Hepatocyte (in vitro differentiated cells): ENCODE measurements at places on chromosomes 6 and 20.

- DNase-seq = no peak
Measured at GRCh38 chr6:140581601-140582000, 1207.2 kb upstream of the CITED2 start.

GRCh38 chr6:44679438-44680201, 292.1 kb downstream of the CDC5L start:
- no peak for DNase-seq

DNA sequence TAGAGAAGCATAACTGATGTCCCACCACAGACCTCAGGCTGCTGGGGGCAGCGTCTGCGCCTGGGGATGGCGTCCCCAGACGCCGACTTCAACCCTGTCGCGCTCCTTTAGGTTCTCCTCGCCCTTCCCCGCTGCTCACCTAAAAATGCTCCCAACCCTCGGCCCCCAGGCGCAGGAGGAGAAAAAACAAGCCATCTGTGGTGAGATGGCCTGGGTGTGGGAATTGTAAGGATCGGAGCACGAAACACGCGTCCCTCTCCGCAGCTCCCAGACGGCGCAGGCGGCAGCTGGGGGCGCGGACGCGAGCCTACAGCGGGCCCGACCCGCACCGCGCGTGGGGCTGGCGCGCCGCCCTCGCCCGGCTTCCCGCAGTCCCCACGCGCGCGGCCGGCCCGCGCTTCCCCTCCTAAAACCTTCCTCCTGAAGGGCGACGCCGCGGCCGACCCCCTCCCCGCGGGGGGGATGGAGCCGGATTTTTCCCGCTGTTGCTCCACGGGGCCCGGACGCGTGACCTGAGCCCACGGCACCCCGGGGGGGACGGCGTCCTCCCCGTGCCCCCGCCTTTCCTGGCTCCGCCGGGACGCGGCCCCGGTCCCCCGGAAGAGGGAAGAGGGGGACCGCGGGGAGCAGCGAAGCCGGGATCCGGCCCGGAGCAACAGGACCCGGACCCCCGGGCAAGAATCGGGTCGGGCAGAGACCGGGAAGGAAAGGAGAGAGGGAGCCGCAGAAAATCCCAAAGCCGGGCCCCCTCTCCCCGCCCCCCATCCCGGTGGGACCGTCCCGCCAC, 611 bp downstream of the EPB41L2 start:
- peak; percentile 53 for DNase-seq

GRCh38 chr6:155223646-155224451, 40.0 kb upstream of the CLDN20 start:
- peak; percentile 82 for DNase-seq

DNA sequence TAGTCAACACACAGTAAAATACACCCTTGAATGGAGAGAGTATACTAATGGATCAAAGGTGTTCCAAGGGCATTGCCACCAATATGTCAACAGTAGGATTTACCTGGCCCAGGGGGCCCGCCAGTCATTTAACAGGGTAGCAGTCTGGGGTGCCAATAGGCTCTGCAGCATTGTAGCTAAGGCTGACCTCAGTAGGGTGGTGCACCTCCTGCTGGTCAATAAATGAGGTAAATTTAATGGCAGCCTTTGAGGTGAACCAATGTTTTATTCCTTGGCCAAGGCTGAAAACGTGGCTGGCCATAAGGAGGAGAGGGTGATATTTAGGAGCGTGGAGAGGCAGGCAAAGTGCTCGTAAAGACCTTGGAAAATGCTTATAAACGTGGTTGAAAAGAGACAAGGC, 147.2 kb downstream of the RPS12 start:
- DNase-seq = no peak

- no peak for DNase-seq
Measured at GRCh38 chr20:14583413-14583812, 246.0 kb upstream of the FLRT3 start.

- DNase-seq = no peak
Measured at GRCh38 chr6:26491604-26492003, 8.5 kb upstream of the BTN1A1 start.

GRCh38 chr6:133502441-133503335, 261.5 kb downstream of the EYA4 start:
- peak; percentile 15 for DNase-seq

- peak; percentile 39 for DNase-seq
Measured at GRCh38 chr6:5713519-5713918, 293.2 kb downstream of the NRN1 start.

GRCh38 chr6:2449572-2449940, 204.2 kb upstream of the GMDS start:
- no peak for DNase-seq
